ENCODE measurements at places on chromosomes 3 and 15.

DNA sequence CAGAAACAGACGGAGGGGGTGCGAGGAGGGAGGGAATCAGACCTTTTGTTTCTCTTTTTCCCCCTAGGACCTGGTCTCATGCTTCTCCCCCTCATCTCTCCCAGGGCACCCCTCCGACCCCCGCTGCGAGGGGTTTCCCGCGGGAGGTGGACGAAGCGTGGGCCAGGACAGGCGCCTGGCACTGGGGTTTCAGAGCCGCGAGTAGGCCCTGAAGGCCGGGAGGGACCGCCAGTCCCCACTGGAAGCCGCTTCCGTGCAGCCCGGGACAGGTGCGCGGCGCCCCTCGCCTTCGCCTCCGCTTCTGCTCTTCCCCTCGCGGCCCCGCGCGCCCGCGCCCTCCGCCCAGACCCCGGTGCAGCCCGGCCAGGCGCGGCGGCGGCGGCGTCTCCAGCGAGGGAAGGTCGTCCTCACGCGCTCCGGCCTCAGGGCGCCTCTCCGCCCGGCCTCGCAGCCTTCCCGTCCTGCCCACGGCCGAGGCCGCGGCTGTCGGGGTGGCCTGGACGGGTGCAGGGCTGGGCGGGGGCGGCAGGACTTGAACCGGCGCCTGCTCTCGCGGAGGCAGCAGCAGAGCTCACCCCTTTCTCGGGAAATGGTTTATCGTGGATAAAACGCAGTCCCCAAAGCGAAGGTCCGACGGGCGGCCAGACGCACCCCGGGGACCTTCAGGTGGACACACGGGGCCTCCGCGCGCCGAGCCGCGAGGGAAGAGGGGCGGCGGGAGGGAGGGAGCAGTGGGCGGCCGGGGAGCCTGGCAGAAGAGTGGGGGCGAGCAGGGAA, 31.5 kb upstream of the ADAMTS17 start:
- DNase-seq = no peak

GRCh38 chr3:52299879-52300611, 12.4 kb downstream of the GLYCTK start:
- no peak for DNase-seq

- no peak for DNase-seq
Measured at GRCh38 chr3:63909431-63909830, 2.8 kb downstream of the SCAANT1 start.

DNA sequence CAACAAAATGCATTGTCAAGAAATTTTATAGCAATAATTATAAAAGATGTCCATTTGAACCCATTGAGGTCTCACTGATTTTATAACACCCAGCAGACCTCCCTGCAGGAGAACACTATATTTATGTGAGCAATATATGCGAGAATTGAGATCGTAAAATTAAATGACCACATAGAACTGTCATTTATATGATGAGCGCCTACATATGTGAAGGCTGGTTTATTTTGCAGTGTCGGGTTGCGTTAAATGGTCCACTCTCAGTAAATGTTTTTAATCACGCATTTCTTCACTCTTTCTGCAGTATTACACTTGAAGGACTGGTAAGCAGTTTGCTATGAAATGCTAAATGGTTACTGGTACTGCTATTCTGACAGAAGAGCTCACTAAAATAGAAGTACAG, 408.5 kb upstream of the AGTR1 start:
- DNase-seq = no peak

DNA sequence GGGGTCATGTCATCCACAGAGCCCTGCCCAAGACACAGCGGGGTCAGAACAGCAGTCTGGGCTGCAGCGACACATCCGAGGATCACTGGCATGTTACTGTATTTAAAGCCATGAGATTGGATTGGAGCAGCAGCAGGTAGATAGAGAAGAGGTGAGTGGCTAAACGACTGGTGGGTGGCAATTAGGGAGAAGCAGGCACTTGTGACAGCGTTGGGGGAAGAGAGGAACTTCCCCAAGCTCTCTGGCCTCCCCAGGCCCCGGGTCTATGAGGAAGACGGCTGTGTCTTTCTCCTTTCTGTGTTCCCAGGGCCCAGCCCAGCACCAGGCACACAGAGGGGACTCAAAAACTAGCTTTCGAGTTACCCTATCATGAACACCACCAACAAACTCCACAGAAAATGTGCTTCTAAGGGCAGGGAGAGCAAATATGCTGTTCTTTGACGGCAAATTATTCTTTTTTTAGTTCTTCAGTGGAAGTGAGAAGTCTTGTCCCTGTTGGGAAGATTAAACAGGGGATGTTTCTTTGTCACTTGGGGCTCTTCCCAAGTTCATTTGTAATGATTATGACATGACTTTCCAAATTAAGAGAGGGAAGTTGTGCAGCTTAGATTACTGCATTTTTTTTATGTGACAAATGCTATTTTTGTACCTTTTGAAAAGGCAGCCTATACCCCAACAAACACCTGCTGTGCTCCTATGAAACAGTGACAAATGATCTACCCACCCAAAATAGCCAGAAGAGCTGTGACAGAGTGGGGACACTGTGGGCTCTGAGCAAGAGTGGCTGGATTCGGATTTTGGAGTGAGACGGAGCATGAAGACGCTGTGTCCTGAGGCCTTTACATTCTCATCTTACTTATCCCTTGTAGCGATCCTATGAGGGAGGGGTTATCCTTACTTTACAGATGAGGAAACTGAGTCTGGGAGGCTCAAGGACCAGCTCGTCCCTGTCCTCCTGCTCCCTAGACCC, 7.2 kb upstream of the SYNM start:
- DNase-seq = no peak

DNA sequence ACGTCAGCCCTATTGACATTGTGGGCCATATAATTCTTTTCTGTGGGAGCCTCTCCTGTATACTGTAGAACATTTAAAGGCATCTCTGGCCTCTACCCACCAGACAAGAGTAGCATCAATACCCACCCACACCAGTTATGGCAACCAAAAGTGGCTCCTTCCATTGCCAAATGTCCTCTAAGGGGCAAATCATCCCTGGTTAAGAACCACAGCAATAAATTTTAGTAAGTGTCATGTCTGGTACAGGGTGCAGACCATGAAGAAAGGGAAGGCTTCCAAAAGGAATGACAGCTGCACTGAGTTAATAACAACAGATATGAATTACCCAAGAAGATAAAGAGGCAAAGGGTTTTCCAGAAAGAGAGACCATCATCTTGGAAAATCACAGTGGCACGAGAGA, 6.9 kb upstream of the CLDN18 start:
- no peak for DNase-seq

DNA sequence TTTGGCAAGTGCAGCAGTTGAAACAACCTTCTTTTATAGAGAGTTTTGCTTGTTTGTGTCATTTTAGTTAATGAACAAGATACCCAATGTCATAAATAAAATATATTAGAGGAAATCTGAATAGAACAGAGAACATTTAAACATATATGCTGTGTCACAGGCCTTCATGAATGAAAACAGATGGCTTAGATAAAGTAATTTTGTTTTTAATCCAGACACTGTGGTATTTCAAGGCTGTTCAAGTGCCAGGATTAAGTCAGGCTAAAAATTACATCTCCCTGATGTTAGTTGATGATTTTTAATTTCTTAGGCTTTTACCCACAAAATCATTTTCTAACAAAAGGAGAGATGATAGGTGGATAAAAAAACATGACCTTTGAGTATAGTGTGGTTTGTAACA, 4.9 kb upstream of the ACKR4 start:
- no peak for DNase-seq

DNA sequence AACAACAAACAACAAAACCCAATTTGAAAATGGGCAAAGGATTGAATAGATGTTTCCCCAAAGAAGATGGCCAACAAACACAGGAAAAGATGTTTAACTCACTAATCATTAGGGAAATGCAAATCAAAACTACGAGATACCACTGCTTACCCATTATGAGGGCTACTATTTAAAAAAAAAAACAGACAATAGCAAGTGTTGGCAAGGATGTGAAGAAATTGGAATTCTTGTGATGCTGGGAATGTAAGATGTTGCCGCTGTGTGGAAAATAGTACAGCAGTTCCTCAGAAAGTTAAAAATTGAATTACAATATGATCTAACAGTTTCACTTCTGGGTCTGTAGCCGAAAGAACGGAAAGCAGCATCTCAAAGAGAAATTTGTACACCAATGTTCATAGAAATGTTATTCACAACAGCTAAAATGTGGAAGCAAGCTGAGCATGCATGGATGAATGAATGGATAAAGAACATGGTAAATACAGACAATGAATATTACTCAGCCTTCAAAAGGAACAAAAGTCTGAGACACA, 121.9 kb downstream of the CHSY1 start:
- DNase-seq = no peak

DNA sequence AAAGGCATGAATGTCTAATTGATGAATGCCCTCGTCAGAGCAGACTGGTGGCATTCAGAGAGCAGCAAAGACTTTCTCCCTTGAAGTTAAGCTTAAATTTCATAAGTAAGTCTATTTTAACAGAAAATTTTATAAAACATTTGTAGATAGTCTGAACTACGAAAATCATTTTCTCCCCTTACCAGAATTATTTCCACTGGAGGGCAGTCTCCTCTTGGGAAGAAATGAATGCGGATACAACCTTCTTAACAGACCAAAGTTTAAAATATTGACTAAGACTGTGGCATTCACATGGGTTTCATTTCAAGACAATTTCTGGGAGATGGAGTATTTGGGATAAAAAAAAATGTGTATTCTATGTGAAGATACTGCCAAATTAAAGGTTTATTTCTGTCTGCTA, 669.0 kb downstream of the FHIT start:
- peak; percentile 23 for DNase-seq

GRCh38 chr3:169472259-169472900, 191.1 kb downstream of the MECOM start:
- DNase-seq = no peak

DNA sequence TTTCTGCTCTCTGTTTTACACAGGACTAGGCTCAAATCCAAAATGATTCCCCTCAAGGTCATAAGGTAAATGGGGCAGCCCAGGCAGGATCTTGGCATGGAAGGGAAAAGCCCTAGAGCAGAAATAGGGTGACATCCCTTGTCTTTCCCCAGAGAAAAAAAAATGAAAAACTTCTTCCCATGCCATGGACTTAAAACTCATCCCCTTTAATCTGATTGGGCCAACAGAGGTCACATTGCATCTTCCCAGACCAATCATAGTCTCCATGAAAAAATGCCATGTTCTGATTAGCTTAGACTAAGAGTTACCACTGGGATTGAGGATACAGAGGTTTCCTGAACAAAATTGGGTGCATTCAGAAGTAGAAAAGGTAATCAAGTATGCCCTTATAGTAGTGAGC, 241.3 kb upstream of the LRTM1 start:
- no peak for DNase-seq

DNA sequence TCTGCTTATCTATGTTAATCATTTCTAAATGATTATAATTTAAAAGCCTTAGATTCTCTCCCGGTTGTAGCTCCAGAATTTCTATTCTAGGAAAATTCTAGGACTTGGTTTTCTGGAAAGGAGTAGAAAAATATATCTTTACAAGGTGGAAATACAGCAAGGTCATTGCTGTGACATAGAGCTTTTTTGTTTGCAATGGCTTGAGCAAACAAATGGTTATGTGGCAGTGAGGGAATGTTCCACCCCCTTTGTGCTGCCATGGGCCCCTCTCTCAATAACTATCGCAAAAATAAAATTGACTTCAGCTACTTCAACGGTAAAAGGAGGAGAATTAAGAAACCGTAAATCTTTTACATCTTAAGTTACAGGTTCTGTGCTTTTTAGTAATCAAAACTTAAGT, 517.1 kb downstream of the EPHA3 start:
- DNase-seq = no peak

GRCh38 chr15:49875392-49875791, 243.6 kb downstream of the ATP8B4 start:
- DNase-seq = no peak

- no peak for DNase-seq
Measured at GRCh38 chr3:24154781-24155180, 209.7 kb downstream of the NR1D2 start.

DNA sequence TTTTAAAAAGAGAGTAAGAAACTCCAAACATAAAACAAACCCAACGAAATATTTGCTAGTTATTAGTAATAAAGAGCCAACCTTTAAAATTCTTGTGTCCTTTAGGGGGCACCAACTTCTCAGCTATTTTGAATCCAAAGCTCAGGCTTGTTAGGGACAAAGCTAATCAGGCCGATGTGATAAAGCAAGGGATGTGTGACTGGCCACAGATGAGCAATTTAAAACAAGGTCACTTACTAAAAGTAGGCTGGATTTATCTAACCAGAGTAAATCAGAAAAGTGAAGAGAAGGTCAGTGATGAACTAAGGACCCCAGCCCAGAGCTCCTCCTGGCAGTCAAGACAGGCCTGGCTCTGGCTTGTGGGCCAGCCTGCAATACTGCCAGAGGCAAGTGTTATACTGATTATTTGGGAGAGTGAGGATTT, 108.5 kb downstream of the CYP19A1 start:
- peak; percentile 34 for DNase-seq

- DNase-seq = peak; percentile 44
Measured at GRCh38 chr15:95799286-95800200, 531.0 kb upstream of the NR2F2 start.

DNA sequence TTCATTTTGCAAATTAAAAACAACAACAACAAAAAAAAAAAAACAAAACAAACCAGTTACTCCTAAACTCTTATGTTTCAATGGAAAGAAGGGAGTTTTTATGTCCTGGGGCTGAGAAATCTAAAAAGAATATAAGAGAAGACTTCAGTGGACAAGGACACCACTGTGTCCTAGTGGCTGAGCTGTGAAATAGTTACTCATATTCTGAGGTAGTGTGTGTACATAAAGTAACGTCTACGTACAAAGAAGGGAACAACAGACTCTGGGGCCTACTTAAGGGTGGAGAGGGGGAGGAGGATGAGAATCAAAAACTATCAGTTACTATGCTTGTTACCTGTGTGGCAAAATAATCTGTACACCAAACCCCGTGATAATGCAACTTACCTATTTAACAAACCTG, 6.0 kb upstream of the TP53BP1 start:
- DNase-seq = no peak

DNA sequence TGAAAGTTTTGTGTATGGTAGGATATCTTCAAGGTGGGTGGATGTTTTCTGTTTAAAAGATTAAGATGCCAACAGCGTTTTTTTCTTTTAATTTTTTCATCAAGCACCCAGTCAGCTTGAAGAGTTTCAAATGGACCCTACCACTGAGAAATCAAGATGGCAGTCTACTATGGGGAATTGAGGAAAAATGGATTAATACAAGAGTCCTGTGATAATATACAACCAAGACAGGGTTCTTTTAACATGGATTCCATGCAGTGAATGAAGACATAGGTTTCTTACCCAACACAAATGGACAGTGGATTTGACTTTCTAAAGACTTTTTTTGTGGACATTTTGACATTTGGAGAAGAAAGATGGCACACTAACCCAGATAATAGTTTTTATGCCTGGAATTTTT, 2.5 kb upstream of the CHD2 start:
- DNase-seq = no peak

- no peak for DNase-seq
Measured at GRCh38 chr3:151431940-151432339, 28.9 kb downstream of the IGSF10 start.
